ENCODE measurements at places on chromosomes 2 and 18.

DNA sequence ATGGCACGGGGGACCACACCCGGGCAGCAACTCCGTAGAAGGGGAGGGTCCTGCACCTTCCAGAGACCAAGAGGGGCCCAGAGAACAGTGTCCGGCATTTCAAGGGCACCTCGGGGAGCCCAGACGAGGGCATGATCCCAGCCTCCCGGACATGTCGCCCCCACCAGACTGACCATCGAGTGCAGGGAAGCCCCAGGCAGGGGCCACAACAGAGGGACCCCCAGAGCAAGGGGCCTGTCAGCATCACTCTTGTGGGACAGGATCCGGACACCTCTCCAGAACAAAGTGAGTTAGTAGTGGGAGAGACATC, 50.4 kb upstream of the CTDP1 start:
- no peak for DNase-seq

DNA sequence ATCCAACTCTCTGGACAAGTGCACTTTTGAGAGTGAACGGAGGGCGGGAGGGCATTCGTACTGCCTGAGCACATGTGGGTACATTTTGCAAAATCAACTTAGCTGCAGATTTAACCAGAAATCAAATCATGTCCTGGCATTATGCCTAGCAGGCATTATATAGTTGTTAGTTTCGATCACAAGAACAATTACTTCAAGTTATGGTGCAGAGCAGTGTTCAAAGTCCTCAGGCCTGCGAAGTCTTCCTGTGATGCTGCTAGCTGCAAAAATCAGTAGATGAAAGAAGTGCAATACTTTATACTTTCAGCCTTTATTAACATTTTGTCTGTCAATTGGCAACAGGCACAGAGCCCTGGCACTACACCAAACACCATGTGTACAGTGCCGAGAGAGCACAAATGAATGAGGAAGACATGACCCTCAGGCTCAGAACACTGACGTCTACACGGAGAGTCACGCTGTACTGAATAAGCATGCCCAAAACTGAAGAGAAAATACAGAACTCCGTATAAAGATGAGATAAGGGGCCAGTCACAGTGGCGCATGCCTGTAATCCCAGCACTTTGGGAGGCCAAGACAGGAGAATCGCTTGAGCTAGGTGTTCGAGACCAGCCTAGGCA, 92.1 kb upstream of the CREB1 start:
- DNase-seq: no peak

- no peak for DNase-seq
Observed at GRCh38 chr2:205994344-205994743, 91.6 kb downstream of the INO80D start.

DNA sequence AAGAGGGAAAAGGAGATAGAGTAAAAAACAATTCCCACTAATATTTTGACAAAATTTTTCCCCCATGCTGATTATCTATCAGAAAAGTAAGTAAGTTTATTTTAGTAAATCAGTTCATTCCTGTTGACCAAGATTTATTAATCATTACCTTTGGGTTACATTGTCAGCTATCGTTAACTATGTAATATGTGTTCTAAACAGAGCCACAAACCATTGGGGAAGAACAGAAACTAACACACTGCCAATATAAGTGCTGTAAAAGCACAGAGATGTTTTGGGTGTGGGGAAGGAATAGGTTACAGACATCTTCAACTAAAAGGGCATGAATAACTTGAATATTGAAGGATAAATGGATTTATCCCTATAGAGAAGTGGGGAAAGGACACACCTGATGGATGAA, 42.5 kb upstream of the ACADL start:
- no peak for DNase-seq

DNA sequence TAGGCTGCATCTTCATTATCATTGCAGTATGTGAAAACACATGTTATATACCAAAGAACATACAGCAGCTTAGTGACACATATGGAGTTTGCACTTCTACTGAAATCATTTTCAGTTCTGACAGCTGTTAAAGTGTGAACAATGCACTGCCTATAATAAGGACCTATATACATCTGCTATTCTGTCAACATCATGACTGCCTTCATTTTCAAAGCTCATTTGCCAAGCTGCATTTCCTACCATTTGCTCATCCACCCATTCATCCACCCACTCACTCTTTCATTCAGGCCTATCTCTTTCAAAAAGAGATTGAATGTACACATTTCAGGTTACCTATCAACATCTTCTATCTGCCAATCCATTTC, 81.7 kb upstream of the STK17B start:
- DNase-seq: no peak

GRCh38 chr2:172084645-172085459, 455 bp upstream of the DLX1 start:
- no peak for DNase-seq

DNA sequence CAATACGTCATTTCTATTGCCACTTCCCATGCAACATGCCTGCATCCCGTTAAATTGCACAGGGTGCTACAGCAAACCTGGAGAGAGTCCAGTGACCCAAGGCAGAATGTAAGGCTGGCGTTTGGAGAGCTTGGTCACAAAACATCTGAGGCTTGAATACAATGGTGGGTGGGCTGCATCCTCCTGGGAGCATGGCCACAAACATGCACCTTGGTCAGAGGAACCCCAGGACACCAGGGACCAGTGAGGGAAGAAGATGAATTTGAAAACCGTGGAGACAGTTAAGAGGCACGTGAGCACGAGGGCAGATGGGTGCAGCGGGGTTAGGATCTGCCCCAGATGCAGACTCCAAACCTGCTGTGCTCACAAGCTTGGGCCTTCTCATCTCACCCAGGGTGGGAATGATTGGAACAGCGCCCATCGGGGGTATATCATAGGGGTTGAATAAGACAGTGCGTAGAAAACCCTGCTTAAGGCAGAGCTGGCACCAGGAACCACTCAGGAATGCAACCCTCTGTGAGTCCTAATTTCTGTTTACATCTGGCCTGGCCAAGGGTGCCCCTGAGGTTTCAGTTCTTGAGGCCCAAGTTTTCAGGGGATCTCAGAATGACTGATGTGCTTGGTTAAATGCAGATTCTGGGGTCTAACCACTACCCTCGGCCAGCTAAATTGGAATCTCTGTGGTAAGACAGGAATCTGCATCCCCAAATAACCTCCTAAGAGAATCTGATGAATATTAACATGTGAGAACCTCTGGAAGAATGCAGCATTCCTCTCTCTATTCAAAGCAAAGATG, 97.2 kb downstream of the ARL4C start:
- no peak for DNase-seq

GRCh38 chr2:120675460-120676130, 60.1 kb upstream of the GLI2 start:
- peak; percentile 18 for DNase-seq

DNA sequence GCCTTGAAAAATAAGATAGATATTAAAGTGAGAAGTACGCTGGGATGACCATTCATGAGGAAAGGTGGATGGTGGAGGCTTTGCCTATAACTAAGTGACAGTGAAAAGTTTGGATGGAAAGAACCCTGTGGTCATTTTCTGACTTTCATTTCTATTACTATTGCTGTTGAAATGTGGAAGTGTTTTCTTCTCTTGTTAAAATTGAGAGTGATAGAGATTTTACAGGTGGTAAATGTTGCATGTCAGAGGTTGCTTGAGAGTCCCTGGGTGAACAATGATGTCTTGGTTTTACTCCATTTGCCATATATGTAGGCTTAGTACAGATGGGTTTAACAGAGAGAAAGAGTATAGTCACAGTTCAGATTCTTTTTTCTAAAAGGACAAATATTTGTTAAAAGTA, 18.4 kb downstream of the NCOA1 start:
- no peak for DNase-seq

- DNase-seq: no peak
Observed at GRCh38 chr2:135800513-135801460, 36.2 kb downstream of the LCT start.

DNA sequence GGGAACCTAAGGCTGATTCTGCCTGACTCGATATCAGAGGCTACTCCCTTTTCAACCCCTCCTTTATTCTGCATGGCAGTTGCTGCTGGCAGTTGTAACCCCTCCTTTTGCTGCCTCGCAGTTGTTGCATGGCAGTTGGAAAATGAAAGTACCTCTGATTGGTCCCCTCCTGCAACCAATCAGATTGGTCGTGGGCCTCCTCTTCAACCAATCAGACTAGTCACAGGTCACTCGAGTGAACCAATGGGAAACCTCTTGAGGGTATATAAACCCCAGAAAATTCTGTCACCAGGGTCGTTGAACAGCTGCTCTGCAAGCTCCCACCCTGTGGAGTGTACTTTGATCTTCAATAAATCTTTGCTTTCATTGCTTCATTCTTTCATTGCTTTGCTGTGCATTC, 294.3 kb upstream of the SLC8A1 start:
- DNase-seq: no peak

GRCh38 chr2:116264872-116265271, 1549.6 kb upstream of the DDX18 start:
- DNase-seq: no peak

GRCh38 chr2:68588589-68588988, 54.8 kb upstream of the PROKR1 start:
- DNase-seq: no peak

GRCh38 chr2:30448308-30448707, 1.3 kb downstream of the LCLAT1 start:
- DNase-seq: no peak

DNA sequence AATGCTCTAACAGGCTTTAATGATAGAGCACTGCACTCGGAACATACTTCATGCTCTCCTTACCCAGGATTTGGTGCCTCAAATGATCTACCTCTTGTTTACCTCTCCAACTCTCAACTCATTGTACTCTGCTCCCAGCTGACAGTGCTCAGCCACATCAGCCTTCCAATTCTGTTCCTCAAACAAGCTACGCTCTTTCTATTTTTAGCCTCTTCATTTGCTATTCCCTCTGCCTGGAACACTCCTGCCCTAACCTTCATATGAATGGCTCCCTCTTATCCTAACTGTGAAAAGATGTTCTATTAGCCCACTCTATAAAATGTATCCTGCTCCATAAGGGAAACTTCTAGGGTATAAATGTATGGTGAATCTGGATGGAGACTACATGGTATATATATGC, 42.5 kb downstream of the PIGN start:
- DNase-seq: no peak

- no peak for DNase-seq
Observed at GRCh38 chr2:218291318-218292047, 820 bp downstream of the TMBIM1 start.

- DNase-seq: no peak
Observed at GRCh38 chr18:48569915-48570264, 31.1 kb downstream of the CTIF start.

DNA sequence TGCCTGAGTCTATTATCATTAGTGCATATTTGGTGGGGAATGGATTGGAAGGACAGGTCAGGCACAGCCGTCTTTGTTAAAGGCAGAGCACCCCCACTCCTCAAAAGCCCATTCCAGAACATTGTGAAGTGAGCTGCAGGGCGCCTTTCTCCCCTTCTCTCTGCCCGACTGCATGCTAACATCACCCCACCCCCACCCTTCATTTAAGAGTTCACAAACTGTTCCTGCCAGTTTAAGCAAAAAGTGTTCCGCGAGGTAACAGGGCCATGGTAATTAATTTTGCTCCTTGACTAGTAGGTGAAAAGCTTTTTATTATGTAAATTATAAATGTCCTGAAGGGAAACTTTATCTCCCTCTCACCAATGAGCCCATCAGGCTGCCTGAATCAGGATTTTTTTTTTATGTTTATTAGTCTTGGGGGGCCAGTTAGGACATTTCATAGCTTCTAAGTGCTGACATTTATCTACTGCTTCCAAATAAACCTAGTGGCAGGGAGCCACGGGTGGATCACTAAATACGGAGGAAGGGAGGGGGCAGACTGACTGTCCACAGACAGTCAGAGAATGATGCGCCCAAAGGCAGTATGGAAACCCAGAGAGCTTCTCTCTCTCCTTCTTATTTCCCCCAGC, 99.4 kb downstream of the FTCDNL1 start:
- DNase-seq: no peak

- DNase-seq: no peak
Observed at GRCh38 chr2:159913900-159914299, 115.9 kb upstream of the CD302 start.

- no peak for DNase-seq
Observed at GRCh38 chr2:235106874-235107639, 155.2 kb downstream of the SH3BP4 start.

DNA sequence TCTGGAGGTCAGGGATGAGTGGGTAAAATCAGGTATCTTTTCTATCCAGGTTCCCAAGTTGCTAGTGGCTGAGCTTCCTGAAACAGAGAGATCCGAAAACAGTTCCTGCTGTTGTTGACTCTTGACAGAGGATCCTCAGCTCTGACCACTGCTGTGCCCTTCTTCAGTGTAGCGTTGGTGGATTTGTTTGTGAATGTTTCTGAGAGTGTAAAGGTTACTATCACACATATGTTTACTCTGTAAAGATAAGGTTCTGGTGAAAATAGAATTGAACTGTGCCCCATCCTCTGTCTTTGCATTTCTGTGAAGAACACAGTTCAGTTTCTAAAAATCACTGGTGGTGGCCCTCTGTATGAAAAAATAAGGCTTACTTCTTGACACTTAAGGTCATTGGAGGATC, 119.8 kb downstream of the LDLRAD4 start:
- DNase-seq: no peak

DNA sequence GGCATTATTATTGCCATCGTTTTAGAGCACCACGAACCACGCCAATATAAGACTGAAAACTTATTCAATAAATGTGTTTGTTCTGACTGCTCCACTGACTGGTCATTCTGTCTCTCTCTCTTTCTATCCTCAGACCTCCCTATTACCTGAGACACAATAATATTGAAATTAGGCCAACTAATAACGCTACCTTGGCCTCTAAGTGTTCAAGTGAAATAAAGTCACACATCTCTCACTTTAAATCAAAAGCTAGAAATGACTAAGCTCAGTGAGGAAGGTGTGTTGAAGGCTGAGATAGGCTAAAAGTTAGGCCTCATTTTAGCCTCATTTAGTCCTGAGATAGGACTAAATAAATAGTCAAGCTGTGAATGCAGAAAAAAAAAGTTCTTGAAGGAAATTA, 38.8 kb downstream of the G6PC2 start:
- no peak for DNase-seq

DNA sequence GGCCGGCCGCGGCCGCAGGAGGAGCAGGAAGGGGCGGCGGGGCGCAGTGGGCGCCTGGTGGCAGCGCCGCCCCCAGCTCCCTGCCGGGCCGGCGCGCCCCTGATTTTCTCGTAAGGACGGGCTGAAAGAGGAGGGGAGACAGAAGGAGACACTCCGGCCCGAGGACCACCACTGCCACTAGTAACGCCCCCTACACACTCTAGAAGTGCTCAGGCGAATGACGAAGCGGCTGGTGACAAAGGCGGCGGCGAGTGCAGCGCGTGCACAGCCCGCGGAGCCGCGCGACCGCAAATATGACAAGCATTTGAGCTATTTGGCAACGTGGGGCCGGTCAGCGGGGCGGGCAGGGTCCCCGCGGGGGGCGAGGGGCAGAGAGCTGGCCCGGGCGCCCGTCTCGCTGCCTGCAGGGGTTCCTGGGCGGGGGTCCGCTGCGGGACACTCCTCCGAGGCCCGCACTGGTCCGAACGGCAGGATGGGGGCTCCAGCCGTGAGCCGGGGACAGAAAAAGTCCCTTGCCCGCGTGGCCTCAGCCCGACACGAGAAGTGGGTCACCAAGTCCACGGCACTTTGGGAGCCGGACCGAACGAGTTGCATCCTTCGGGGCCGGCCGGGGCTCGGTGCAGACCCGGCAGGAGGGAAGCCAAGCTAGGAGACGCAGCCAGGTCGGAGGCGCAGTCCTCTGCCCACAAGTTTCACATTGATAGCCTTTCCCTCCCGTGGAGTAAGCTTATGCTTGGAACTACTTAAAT, 524 bp upstream of the SERTAD2 start:
- DNase-seq: peak; percentile 46
